SK-N-SH (cell line): ENCODE measurements at places on chromosomes 16 and 17.

DNA sequence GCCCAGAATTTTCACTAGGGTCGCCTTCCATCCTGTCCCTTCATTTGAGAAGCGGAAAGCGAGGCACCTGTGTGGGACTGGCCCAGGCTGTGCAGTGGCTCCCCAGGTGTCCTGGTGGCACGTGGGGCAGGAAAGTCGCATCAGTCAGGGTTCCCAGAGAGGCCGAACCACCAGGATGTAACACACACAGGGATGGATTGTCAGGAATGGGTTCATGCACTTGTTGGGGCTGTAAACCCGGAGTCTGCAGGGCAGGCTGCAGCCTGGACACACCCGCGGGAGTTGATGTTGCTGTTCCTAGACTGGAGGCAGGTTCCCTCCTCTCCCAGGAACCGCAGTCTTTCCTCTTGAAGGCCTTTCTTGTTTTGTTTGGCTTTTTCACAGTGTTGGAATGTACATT, 30.7 kb upstream of the RPTOR start:
- no peak for DNase-seq

DNA sequence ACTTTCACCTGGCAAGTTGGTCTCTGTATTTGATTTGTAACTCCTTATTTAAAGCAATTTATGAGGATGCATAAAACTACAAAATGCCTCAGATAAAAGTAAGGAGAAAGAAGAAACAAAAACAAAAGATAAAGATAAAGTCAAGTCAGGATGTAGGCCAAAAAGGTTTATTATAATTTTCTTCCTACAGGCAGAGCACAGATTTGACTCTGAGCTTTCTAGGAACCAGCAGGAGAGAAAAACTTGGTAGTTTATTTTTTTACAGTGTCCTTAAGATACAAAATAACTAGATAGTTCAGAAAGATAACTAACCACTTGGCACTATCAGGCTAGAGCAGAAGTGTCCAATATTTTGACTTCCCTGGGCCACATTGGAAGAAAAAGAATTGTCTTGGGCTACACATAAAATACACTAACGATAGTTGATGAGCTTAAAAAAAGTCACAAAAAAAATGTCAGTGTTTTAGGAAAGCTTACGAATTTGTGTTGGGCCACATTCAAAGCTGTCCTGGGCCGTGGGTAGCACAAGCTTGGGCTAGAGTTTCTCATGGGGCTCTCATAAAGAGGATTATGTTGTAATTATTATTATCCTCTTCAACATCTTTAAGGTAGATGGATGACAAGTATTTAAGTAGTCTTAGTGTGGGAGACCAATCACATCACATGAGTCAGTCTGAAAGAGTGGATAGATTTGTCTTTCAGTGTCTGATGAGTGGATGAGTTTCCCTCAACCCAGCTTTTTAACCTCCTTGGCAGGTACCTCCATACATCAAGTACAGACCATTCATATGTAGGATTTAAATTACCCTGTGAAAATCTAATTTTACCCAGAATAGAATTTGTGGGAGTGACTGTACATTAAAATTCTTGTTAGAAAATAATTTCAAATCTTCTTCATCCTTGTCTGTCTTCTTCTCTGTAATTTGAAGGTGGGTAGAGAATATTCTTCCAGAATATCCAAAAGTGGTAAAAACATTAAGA, 17.0 kb downstream of the PAFAH1B1 start:
- DNase-seq = no peak

- DNase-seq = peak; percentile 80
Measured at GRCh38 chr17:16215002-16215272, 397 bp downstream of the NCOR1 start.

GRCh38 chr17:61157246-61157886, 242.3 kb upstream of the TBX2 start:
- peak; percentile 54 for DNase-seq

DNA sequence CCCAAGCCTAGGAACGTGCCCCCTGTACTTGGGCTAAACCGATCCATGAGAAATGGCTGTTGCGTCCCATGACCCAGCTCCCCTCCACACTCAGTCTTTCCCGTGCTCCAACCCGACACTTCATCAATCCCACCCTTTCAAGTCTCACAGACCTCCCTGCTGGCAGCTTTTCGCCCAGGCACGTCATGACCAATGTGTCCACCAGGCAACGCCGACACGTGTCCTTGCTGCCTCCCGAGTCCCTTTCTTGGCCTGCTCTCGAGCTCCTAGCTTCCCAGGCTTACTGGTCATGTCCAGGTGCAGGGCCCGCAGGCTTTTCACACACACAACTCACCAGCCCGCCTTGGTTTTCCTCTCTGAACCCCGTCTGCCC, 12.2 kb downstream of the MNT start:
- DNase-seq = peak; percentile 38

- DNase-seq = peak; percentile 95
Measured at GRCh38 chr17:7383742-7384488, 3.0 kb downstream of the TNK1 start.

GRCh38 chr17:27947005-27947406, 53.8 kb upstream of the LYRM9 start:
- no peak for DNase-seq

GRCh38 chr17:8360260-8360659, 16.2 kb downstream of the KRABD2 start:
- DNase-seq = no peak

GRCh38 chr17:45370949-45371413, 54.2 kb upstream of the MAP3K14 start:
- DNase-seq = no peak

GRCh38 chr17:66343531-66344078, 41.2 kb downstream of the PRKCA start:
- DNase-seq = no peak

- no peak for DNase-seq
Measured at GRCh38 chr16:29765167-29766032, 12.7 kb upstream of the ZG16 start.

- no peak for DNase-seq
Measured at GRCh38 chr16:24845726-24846547, at the start of gene SLC5A11. Gene SLC5A11, plus strand, starts transcription at chr16:24845963. Its CDS starts 12,681 bp downstream, at chr16:24858644.

DNA sequence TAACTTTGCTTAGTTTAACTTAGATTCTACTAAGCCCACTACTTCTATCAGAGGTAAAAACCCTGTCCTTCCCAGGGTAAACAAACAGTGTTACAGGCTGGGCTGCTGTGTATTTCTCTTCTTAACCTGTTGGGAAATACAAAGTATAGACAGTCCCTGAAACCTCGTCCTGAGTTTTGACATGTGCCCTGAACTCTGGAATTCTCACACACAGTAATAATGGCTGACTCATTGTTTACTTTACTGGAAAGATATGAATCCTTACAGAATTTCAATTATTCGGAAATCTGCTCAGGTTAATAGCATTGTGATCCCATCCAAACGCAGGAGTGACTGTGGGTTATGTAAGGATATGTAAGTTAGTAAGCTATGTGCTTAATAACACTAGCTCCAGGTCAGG, 199.1 kb downstream of the TMEM114 start:
- DNase-seq = no peak

DNA sequence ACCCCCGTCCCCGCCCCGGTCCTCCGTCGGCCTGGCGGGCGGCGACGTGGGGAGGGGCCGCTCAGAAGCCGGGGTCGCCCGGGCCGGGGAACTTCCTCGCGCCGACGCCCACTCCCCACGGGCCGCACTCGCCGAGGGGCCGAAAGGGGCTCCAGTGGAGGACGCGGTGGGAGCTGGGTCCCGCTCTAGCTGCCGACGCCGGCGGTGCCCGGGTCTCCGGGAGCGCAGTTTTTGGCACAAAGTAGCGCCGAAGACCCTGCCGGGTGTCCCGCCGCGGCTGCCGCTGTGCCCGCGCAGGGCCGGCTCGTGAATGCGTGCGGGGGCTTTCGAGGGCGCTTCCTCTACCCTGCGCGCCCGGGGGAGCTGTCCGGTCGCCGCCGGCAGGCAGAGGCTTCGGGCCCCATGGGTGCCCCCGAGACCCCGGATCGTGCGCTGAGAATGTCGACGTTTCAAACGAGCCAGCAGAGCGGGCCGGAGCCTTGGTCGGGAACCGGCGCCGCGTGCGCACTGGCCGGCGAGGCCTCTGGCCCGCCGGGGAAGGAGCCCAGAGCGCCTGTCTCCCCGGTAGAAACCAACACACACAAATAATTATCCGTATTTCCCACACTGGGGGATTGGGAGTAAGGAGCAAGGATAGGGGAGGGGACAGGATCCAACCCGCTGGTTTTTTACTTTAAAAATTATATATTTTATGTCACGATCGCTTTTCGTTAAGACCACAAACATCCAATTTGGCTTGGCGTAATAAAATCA, 46.6 kb upstream of the SLC38A10 start:
- DNase-seq = no peak

GRCh38 chr17:33779234-33779591, 475.9 kb upstream of the CCL2 start:
- peak; percentile 57 for DNase-seq

- DNase-seq = no peak
Measured at GRCh38 chr16:81374550-81374949, 59.8 kb downstream of the GAN start.

- no peak for DNase-seq
Measured at GRCh38 chr17:77453613-77454241, 313.0 kb downstream of the SEC14L1 start.

DNA sequence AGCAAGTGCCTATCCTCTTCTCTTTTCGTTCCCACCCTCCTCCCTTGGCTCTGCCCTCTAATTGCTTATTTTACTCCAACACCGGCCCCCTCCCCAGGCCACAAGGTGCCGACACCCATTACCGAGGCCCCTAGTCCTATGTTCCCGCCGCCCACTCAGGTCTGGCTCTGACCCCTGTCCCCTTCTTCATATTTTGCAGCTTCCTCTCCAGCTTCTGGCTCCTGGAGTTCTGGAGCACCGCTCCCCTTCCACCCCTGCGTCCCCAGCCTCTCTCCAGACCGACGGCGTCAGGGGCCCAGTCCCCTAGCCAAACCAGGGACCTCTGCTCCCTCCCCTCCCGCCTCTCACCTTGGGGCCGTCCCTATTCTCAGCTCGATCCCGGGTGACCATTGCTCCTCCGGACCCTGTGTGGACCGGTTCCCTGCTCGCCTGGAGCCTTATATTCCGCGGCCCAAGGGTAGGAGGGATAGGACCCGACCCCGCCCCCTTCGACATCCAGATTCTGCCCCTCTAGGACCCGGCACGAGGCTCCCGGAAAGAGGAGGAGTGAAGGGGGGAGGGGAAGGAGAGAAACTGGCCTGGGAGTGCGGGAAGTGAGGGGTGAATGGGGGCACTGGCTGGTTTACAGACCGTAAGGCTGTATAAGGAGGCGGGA, at the start of gene HES7:
Gene HES7, minus strand, starts transcription at position 412 of the 655 bp plus-strand sequence. Its CDS starts 22 bp downstream, at position 390.
- peak; percentile 53 for DNase-seq

GRCh38 chr17:13134076-13134475, 116.2 kb upstream of the ELAC2 start:
- no peak for DNase-seq

- no peak for DNase-seq
Measured at GRCh38 chr16:49456763-49457162, 83.2 kb downstream of the C16orf78 start.

- DNase-seq = no peak
Measured at GRCh38 chr17:76208120-76208519, 32.2 kb downstream of the RNF157 start.

DNA sequence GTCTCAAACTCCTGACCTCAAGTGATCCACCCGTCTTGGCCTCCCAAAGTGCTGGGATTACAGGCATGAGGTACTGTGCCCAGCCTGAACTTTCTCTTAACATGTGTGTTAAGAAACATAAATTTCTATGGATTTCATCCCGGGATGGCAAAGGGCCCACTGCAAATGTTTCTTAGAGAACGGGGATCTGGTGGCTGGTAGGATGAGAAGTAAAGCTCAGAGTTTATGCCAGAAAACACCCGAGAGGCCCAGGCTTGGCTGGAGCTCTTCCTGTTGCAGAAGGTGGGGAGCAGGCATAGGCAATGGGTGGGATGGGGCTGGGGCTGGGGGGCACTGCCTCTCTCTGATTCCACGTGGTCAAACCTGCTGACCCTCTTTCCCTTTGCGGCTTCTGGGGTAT, 5.6 kb upstream of the CARHSP1 start:
- DNase-seq = no peak

GRCh38 chr17:80453998-80454556, 22.3 kb downstream of the NPTX1 start:
- no peak for DNase-seq

DNA sequence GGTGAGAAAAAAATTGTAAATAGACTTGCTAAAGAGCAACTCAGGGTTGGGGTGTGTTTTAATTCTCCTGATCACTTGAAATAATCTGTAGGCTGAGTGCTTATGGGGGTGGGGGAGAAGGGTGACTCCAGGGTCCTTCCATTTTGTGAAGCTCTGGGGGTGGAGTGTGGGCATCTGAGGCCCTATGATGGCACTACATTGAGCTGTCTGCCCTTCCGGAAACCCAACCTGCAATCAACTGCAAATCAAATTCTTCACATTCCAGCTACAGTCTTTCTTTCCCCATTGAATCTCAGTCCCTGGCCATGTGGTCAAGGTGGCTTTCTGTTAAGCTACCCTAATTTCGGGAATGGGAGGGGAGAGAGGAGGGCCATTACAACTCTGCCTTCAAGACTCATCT, 6.0 kb upstream of the CDC6 start:
- DNase-seq = no peak

DNA sequence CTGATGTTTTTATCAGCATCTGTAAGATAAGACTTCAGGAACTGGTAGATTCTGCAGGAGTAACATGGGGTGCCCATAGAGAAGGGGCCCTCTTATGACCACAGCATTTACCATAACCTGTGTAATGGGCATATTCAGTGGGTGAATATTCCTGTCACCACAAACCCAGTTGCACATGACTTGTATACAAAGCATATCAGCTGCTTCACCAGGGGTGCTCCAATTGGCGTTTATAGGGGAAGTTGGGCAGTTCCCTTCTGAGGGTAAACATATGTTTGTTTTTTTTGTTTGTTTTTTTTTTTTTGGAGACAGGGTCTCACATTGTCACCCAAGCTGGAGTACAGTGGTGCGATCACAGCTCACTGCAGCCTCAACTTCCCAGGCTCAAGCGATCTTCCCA, 11.5 kb upstream of the ZG16 start:
- no peak for DNase-seq

- peak; percentile 66 for DNase-seq
Measured at GRCh38 chr16:85650135-85650843, 37.2 kb downstream of the GSE1 start.

GRCh38 chr17:34902831-34903547, 58.3 kb downstream of the CCT6B start:
- peak; percentile 61 for DNase-seq

GRCh38 chr16:55495616-55496289, 13.1 kb upstream of the LPCAT2 start:
- no peak for DNase-seq
